ENCODE measurements at places on chromosomes 2 and 18.

GRCh38 chr2:20451761-20452499, 5.1 kb downstream of the RHOB start:
- DNase-seq: no peak

GRCh38 chr18:25075331-25075730, 276.6 kb downstream of the ZNF521 start:
- no peak for DNase-seq

DNA sequence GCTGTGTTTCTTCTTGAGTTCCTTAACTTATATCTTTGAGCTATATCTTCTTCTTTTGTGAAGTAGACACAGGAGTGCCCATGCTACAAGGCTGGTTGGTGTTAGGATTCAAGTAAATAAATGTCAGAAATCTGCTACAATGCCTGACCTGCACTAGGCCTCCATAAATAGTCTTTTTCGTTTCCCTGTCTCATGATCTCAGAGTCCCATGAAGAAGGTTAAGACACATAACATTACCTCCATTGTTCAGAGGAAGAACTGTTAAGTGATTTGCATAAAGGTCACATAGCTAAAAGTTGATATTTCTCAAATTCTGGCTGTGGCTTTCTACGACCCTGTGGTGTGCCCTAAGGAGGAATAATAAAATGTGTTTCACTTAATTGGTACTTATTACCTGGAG, 228.4 kb downstream of the KCNS3 start:
- DNase-seq: no peak

GRCh38 chr18:13096719-13097118, 105.6 kb downstream of the CEP192 start:
- DNase-seq: no peak

GRCh38 chr18:50982086-50982801, 14.4 kb downstream of the ELAC1 start:
- DNase-seq: no peak

- DNase-seq: no peak
Measured at GRCh38 chr18:42033137-42033810, 78.2 kb downstream of the PIK3C3 start.

DNA sequence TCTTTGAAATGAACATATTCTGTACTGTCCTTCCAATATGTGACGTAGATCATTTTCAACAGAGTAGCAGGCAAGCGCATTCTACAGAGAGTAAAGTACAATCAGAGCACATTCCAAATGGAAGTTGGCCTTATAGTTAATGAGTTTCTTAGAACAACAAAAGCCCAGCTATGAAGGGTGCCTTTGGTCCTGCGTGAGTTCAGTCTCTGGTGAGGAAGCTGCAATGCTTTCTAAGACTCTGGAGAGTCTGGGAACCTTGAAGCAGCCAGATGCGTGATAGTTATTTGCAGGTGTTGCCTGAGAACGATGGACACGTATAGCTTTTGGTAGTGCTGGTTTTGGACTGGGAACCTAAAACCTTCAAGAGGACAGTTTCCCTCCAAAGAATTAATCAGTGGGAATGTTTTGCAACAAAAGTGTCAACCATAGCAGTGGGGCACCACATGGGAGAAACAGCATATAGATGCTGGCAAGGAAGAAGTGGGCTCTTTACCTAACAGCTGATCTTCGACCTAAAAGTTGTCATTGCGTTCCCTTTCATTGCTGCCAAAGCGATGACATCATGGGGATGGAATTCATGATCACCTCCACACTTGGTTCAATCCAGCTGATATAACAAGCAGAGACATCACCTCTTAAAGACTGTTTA, 9.3 kb upstream of the SNORC start:
- no peak for DNase-seq
